Activated naive CD8-positive, alpha-beta T cell treated with anti-CD3 and anti-CD28 coated beads for 36 hours (primary cell): ENCODE measurements at places on chromosomes 7 and 10. TPM values are rescaled to one million over a fixed set of nuclear protein-coding genes. Genes with fewer than 3 reads are reported as not detected.

DNA sequence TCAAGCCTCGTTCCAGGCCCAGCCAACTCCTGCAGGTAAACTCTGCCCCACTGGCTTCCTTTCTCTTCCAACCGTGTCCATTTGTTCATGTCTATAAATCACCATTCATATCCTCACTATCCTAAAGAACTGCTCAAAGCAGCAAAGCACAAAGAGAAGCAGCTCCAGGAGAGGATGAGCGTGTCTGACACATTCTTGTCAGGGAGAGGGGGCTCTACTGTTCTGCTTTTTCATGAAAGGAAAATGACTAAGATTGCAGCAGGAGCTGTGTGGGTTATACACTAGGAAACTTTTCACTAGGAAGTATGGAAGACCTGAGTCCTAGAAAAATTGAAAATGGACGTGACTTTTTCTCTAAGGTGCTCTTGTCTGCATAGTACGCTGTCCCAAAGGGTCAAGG, 16.7 kb downstream of the AGFG2 start:
- H3K4me1 ChIP-seq = peaks cover 10% of the 10 kb centered on the region
- no peak for DNase-seq
- H3K27ac ChIP-seq = peak overlapping the region; percentile 14
- H3K36me3 ChIP-seq = peaks cover 17% of the 10 kb centered on the region

- no peak overlapping the region for H3K27ac ChIP-seq
- no peak for DNase-seq
- no peak overlapping the region for H3K4me3 ChIP-seq
These were observed 57.2 kb upstream of the ARID5B start for GRCh38 chr10:61844116-61844822.

DNA sequence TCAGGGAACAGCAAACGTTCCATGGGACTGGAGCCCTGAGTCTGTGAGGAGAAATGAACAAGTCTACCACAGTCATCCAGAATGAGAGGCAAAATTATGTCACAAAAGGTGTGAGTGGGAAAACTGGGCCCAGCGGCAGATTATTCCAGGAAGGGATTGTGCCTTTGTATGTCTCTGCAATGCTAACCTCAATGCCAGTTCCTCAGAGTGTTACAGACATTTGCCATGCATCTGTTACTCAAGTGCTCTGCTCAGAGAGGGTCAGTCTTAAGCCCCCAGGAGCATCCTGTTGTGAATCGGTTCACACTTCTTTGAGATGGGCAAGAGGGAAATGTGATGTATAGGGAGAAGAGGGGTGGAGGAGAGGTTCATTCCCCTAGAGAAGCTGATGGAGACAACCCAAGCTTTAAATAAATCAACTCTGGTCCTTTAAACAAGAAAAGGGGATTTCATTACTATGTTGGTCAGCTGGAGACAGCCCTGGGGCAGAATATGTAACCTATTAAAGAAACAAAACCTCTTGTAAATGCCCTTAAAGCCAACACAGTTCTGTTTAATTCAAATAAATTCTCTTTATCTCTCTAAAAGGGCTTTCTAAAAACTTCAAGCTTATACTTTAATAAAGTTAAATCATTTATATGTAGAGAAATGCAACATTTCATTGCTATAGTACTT, 85.9 kb upstream of the GRB10 start:
- no peak overlapping the region for H3K27ac ChIP-seq
- H3K27me3 ChIP-seq = peaks cover 9% of the 10 kb centered on the region
- no peak overlapping the region for H3K4me3 ChIP-seq
- H3K4me1 ChIP-seq = no peaks in the 10 kb centered on the region
- no peaks in the 10 kb centered on the region for H3K36me3 ChIP-seq
- DNase-seq = no peak

- no peaks in the 10 kb centered on the region for H3K4me1 ChIP-seq
- no peak for DNase-seq
- no peak overlapping the region for H3K4me3 ChIP-seq
- no peaks in the 10 kb centered on the region for H3K27me3 ChIP-seq
- no peaks in the 10 kb centered on the region for H3K36me3 ChIP-seq
- no peak overlapping the region for H3K27ac ChIP-seq
These were observed 60.4 kb downstream of the LRRC17 start for GRCh38 chr7:102973096-102973802.

- H3K36me3 ChIP-seq = no peaks in the 10 kb centered on the region
- no peak overlapping the region for H3K27ac ChIP-seq
- DNase-seq = no peak
- no peaks in the 10 kb centered on the region for H3K4me1 ChIP-seq
- no peak overlapping the region for H3K4me3 ChIP-seq
These were observed 318.7 kb upstream of the CHRM2 start for GRCh38 chr7:136549756-136550155.

DNA sequence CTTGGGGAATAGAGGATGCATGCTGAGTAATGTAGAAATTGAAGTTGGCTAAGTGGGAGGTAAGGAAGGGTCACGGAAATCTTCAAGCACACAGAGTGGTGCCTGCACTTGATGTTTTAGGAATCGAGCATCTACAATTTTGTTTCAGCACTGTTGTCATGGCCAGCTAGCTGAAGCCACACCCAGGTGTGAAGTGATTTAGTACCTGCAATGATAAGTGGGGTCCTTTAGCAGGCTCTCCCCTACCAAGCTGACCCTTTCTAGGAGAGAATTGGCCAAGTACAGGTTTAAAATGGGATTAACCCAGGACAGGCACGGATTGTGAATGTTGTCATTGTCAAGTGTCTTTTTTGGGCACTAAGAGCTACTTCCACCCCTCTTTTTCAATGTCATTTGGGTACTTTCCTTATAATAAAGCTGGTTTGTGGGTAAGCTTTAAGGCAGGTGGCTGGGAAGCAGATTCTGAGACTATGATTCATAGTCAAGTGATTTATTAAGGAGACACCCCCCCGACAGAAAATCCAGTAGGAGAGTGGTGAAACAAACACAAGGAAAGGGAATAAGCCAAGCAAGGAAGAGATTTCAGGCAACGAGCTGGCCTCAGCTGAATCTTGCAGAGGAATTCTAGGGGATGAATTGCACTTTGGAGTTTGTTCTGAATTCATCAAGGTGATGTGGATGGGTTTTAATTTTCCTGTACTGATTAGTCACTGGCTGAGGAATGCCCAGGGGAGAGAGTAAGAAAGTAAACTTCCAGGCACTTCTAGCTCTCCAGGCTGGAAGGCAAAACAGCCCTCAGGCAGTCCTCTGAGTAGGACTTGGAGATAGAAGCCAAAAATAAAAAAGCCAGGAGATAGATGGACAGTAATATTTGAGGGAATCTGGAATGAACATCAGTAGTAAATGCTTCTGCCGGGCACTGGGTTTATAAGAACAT, 1128.4 kb downstream of the SORCS3 start:
- no peaks in the 10 kb centered on the region for H3K36me3 ChIP-seq
- no peaks in the 10 kb centered on the region for H3K4me1 ChIP-seq
- DNase-seq = no peak
- H3K27ac ChIP-seq = no peak overlapping the region
- no peak overlapping the region for H3K4me3 ChIP-seq
- peaks cover 3% of the 10 kb centered on the region for H3K27me3 ChIP-seq

DNA sequence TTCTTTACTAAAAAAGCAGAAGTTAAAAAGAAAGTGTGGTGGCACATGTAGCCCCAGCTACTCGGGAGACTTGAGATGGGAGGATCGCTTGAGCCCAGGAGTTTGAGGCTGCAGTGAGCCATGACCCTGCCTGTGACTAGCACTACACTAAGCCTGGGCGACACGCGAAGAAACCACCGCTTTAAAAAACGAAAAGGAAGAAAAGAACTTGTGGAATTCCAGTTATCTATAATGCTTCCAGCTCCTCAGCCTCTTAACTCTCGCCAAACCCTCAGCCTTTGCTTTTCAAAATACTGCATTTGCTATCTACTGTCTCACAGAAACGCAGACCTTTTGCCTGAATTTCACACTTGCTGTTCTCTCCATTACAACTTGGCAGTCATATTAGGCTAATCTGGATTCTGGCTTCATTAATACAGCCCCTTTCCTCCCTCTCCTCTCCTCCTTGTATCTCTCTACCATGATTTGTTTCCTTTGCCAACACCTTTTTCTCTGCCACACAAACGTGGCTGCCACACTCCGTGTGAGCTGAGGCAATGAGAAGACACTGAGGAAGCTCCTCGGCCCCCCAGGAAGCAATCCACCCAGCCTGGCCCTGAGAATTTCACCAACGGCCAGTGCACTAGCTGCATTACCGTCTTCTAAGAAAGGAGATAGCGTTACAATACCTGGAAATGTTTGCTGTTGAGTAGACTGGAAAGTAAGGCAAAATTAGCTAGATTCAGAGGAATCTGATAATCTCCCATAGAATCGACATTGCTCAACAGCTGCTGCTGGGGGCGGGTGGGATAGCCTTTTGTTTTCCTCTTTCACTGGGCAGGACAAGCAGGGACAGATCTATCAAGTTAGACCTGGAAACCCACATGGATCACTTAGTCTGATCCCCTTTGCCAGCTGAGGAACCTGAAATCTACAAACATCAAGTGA, 37.2 kb downstream of the CALML5 start:
- peaks cover 11% of the 10 kb centered on the region for H3K4me1 ChIP-seq
- H3K36me3 ChIP-seq = peaks cover 14% of the 10 kb centered on the region
- H3K27me3 ChIP-seq = peaks cover 6% of the 10 kb centered on the region
- no peak for DNase-seq

DNA sequence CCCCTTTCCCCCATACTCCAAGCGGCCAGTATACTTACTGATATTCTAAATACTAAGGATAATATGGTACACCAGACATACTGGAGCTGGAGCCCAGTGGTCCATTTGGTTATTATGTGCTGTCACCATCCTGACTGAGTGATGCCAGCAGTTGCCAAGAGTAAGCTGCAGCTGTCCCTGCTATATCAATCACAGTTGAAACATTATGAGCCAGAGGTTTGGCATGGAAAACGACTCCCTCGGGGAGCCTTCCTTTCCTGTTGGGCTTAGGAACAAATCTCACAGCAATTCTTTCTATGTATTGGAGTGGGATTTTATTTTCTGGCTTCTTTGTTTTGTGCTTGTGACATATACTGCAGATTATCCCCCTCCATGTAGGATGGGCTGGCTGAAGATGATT, 32.6 kb downstream of the STRIP2 start:
- no peak for DNase-seq
- no peaks in the 10 kb centered on the region for H3K27me3 ChIP-seq
- H3K4me1 ChIP-seq = no peaks in the 10 kb centered on the region
- no peaks in the 10 kb centered on the region for H3K36me3 ChIP-seq

GRCh38 chr10:79093658-79094411, 25.1 kb downstream of the ZMIZ1 start:
- H3K4me3 ChIP-seq = no peak overlapping the region
- H3K4me1 ChIP-seq = peaks cover 31% of the 10 kb centered on the region
- no peak for DNase-seq
- no peaks in the 10 kb centered on the region for H3K36me3 ChIP-seq

DNA sequence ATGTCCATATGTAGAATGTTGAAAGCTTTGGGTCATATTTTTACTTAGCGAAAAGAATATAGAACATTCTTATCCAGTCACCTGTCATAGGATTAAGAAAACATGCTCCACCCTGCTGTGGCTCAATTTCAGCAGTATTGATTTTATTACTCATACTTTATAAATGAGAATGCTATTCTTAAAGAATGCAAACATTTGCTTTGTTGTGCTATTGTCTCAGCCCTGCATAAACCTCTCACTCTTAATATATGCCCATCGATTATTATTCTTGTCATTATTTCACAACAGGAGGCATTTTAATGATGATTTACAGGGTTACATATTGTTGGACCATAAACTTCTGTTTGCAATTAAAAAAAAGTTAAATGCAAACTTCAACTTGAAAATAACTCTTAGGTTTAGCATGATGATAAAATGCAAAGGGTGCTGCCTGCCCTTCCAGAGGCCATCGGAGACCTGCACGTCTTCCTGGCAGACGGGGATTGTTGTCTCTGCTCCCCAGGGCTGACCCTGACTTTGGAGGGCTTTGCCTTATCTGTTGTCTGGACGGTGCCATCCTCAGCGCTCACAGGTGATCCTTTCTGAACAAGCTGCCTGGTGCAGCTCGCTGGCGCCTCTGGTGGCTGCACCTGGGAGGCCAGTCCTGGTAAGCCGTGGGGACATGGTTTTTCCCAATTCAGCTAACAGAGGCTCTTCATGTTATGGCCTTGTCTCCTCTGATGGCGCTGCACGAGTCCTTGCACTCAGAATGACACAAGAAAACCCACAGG, 50.0 kb upstream of the SHH start:
- H3K27ac ChIP-seq = no peak overlapping the region
- peaks cover 27% of the 10 kb centered on the region for H3K27me3 ChIP-seq
- no peaks in the 10 kb centered on the region for H3K4me1 ChIP-seq

DNA sequence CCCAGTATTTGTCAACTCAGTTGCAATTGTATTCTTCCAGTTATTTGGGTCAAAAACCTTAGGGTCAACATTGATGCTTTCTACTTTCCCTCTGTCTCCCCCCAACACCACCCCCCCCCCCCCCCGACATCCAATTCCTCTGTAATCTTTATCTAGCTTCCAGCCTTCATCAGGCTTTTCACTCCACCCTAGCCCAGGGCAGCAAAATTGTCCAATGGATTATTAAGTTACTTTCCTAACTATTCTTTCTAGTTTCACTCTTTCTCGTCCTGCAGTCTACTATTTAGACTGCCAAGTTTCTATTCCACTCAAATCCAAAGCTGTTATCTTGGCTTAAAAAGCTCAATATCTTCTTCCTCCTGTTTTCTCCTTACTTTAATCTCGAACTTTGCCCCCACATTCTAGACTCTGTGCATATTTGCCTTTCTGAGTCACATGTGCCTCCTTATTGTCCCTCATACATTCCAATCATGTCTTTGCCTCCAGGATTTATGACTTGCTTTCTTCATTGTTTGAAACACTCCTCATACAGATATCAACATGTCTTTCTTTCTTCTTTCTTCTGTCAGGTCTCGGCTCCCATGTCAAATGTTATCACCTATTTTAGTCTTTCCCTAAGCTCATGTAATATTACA, 196.6 kb upstream of the TMEM196 start:
- no peak overlapping the region for H3K4me3 ChIP-seq
- no peaks in the 10 kb centered on the region for H3K4me1 ChIP-seq
- H3K27ac ChIP-seq = no peak overlapping the region

- peaks cover 8% of the 10 kb centered on the region for H3K27me3 ChIP-seq
- DNase-seq = no peak
- no peak overlapping the region for H3K4me3 ChIP-seq
- H3K36me3 ChIP-seq = no peaks in the 10 kb centered on the region
- no peak overlapping the region for H3K27ac ChIP-seq
These were observed 33.6 kb upstream of the AGR3 start for GRCh38 chr7:16915405-16915804.

The PNLIPRP2 gene
- not detected for total RNA-seq

The FGFBP3 gene
- 3.6 TPM for total RNA-seq

The IGF2BP3 gene
- 0.70 TPM for total RNA-seq

The COL13A1 gene
- not detected for total RNA-seq

The CDHR1 gene
- total RNA-seq = 1.6 TPM

The AGBL3 gene
- total RNA-seq = 2.2 TPM

The DPYSL4 gene
- total RNA-seq = 22.2 TPM

The KDM7A gene
- 7.5 TPM for total RNA-seq

The INA gene
- total RNA-seq = 0.45 TPM

The NKX2-3 gene
- total RNA-seq = not detected

The ABCC2 gene
- 0.99 TPM for total RNA-seq

The SGMS1 gene
- 11.3 TPM for total RNA-seq

The RPP30 gene
- 88.0 TPM for total RNA-seq
